Osteocyte (in vitro differentiated cells): ENCODE measurements at places on chromosomes 7 and 10. TPM values are rescaled to one million over a fixed set of nuclear protein-coding genes. Genes with fewer than 3 reads are reported as not detected.
A peak's percentile ranks its signal among the peaks of the same experiment; 100 is the strongest.

GRCh38 chr10:102678068-102678400 is 33.8 kb downstream of the TRIM8 start:
- DNase-seq: no peak
- no peaks in the 10 kb centered on the region for H3K27me3 ChIP-seq
- H3K4me3 ChIP-seq: no peak overlapping the region

DNA sequence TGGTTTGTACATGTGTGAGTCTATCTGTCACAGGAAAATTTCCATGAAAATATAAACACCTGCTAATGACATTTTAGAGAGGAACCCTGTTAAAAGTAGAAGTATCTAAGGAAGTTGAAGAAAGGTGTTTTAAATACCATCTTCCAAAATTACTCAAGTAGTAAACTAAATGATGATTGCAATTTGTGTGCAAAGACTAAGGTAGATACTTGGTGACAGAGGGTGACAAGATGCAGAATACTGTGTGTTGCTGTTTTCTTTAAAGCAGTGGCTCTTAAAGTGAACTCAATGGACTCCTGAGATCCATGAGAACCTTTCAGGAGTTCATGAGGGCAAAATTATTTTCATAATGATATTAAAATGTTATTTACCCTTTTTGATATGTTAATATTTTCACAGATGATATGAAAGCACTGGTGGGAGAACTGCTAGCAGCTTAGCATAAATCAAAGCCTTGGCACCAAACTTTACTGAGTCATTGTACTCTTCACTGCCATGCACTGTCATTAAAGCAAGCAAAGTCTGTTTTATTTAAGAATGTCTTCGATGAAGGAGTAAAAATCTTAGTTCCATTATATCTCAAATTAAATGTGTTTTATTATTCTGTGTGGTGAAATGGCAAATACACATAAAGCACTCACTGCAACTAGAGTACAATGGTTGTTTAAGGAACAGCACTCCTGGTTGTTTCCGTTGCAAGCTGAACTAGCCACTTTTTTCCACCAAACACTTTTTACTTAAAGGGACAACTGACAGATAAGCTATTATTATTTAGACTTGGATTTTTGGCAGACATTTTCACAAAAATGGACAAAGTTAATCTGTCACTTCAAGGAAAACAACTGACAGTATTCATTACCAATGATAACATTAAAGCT is 133.7 kb downstream of the LRRN3 start:
- no peak for DNase-seq
- no peaks in the 10 kb centered on the region for H3K27me3 ChIP-seq
- H3K36me3 ChIP-seq: peaks cover 1% of the 10 kb centered on the region
- no peak overlapping the region for H3K4me3 ChIP-seq

DNA sequence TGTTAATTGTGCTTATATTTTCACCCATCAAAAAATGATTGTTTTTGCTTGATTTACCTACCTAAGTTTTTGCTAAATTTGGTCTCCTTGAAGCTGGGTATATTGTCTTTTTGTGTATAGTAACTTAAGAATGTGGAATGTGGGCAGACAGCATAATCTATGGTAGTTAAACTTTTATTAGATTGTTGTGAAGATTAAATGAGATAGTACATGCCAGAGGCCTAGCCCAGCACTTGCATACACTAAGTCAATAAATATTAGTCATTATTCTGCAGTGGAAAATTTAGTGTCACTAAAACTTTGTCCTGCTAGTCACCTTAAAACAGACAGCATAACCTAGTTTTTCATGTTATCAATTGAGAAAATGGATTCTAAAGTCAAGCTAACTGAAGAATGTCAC is 19.3 kb upstream of the RPA3 start:
- H3K4me3 ChIP-seq: no peak overlapping the region
- peaks cover 25% of the 10 kb centered on the region for H3K4me1 ChIP-seq
- H3K27me3 ChIP-seq: no peaks in the 10 kb centered on the region
- no peak overlapping the region for H3K27ac ChIP-seq
- H3K36me3 ChIP-seq: no peaks in the 10 kb centered on the region

DNA sequence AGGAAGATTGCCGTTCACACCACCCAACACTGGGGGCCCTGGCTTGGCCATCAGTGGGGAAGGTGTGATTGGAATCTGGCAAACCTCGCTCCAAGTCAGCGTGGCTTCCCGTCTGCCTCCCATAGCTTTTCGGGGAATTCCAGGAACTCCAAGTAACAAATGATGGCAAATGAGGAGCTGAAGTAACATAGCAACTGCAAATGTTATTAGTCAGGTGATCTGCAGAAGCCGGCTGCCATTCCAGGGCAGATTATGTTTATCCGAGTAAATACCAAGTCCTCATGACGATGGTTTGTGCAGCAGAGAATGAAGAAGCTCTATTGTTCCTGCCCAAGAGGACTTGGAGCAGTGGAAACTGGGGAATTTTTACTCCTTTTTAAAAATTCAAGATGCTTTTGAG is 270.5 kb upstream of the PODXL start:
- H3K27me3 ChIP-seq: peaks cover 46% of the 10 kb centered on the region
- no peak for DNase-seq

DNA sequence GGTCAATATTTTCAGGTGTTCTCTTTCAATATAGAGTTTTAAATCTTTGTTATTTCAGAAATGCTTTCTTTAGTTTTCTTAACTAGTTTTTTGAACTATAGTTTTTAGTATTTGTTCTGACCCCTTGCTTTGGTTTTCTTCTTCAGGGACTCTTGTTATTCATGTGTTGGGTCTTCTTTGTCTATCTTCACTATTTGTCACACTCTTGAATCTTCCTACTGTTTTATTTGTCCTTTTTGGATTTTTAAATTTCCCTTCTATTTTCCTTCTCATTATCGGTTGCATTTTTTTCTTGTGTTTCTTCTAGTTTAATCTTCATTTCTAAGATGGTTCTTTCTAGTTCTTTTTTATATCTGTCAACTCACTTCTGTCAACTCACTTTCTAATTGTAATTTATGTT is 37.1 kb upstream of the PRKAG2 start:
- DNase-seq: no peak
- H3K27me3 ChIP-seq: peaks cover 44% of the 10 kb centered on the region
- no peaks in the 10 kb centered on the region for H3K4me1 ChIP-seq
- H3K27ac ChIP-seq: no peak overlapping the region

GRCh38 chr10:30854656-30855055 is 177.0 kb downstream of the ZNF438 start:
- no peaks in the 10 kb centered on the region for H3K27me3 ChIP-seq
- H3K36me3 ChIP-seq: peaks cover 5% of the 10 kb centered on the region
- DNase-seq: no peak
- H3K27ac ChIP-seq: no peak overlapping the region
- H3K4me3 ChIP-seq: no peak overlapping the region

Gene BLNK
- not detected in 2 replicates for total RNA-seq

DNA sequence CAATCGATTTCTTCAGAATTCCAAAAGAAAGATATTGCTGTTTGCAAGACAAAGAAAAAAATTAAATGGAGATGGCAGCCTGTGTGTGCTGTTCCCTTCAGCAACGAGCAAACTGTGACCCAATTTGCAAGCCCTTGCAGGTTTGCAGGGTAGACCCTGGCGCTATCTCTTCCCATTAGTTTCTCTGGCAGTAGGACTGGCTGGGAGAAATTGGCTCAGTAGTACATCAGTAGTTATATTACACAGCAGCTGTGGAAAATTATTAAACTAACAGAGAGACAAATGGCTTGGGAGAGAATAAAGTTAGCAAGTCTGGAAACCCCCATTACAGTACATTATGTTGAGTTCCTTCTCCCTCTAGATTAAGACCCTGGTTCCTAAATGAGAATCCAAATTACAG is 116.4 kb upstream of the ITGB1 start:
- no peaks in the 10 kb centered on the region for H3K36me3 ChIP-seq
- no peak overlapping the region for H3K4me3 ChIP-seq
- DNase-seq: no peak
- no peaks in the 10 kb centered on the region for H3K4me1 ChIP-seq

- no peaks in the 10 kb centered on the region for H3K27me3 ChIP-seq
- no peak for DNase-seq
- no peak overlapping the region for H3K4me3 ChIP-seq
- no peaks in the 10 kb centered on the region for H3K36me3 ChIP-seq
- H3K27ac ChIP-seq: no peak overlapping the region
- peaks cover 5% of the 10 kb centered on the region for H3K4me1 ChIP-seq
These were observed 308.8 kb downstream of the SEMA3D start for GRCh38 chr7:84877943-84878570.

Gene ELOVL3
- total RNA-seq: not detected in 2 replicates

DNA sequence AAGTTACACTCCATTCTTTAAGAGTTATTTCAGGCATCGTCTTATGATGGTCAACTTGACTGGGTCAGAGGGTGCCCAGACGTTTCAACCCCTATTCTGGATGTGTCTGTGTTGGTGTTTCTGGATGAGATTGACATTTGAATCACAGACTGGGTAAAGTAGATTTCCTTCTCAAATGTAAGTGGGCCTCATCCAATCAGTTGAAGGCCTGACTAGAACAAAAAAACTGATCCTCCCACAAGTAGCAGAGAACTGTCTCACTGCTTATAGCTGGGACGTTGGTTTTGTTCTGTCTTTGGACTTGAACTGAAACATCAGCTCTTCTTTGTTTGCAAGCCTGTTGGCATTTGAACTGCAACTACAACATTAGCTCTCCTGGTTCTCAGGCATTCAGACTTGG is 76.3 kb upstream of the LYZL1 start:
- H3K27me3 ChIP-seq: peaks cover 2% of the 10 kb centered on the region
- peaks cover 2% of the 10 kb centered on the region for H3K36me3 ChIP-seq
- no peak for DNase-seq
- no peaks in the 10 kb centered on the region for H3K4me1 ChIP-seq
- H3K4me3 ChIP-seq: no peak overlapping the region
- H3K27ac ChIP-seq: no peak overlapping the region

DNA sequence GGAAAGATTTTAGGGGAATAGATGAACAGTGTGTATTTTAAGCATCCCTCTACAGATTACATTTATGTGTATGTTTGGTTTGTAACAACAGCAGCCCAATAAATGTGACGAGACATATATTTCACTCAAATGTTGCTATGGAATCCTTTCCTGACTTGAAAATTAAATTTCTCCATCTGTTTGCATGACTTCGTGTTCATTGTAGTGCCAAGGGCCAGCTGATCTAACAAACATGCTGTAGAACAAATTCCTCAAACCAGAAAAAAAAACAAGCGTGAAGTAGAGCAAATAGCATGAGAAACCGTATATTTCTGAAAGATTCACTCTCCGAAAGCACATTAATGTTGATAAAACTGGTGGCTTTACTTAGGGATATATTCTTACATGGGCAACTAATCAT is 87.8 kb downstream of the NRCAM start:
- H3K36me3 ChIP-seq: peaks cover 9% of the 10 kb centered on the region
- peak overlapping the region; percentile 80 for H3K27ac ChIP-seq
- no peaks in the 10 kb centered on the region for H3K27me3 ChIP-seq

Gene ANKRD61
- total RNA-seq: not detected in 2 replicates

DNA sequence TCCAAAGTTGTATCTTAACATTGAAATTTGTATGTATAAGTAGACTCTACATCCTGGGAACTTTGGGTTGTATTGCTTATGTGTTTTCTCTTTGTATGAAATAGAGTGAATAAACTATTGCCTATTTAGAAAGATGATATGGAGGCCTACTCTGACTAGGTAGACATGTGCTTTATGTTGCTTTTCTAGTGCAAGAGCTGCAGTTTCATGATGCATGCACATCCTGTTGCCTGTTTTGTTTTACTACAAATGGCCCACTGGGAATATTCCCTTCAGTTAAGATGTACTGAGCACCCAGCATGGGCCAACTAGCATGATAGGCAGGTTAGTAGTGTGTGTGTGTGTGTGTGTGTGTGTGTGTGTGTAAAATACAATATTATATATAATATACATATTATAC is 282.1 kb upstream of the LRGUK start:
- no peak overlapping the region for H3K4me3 ChIP-seq
- peaks cover 1% of the 10 kb centered on the region for H3K36me3 ChIP-seq
- H3K4me1 ChIP-seq: peaks cover 9% of the 10 kb centered on the region
- no peak for DNase-seq
- no peak overlapping the region for H3K27ac ChIP-seq

Gene PRR15
- total RNA-seq: 0.73 and 1.6 TPM in 2 replicates

DNA sequence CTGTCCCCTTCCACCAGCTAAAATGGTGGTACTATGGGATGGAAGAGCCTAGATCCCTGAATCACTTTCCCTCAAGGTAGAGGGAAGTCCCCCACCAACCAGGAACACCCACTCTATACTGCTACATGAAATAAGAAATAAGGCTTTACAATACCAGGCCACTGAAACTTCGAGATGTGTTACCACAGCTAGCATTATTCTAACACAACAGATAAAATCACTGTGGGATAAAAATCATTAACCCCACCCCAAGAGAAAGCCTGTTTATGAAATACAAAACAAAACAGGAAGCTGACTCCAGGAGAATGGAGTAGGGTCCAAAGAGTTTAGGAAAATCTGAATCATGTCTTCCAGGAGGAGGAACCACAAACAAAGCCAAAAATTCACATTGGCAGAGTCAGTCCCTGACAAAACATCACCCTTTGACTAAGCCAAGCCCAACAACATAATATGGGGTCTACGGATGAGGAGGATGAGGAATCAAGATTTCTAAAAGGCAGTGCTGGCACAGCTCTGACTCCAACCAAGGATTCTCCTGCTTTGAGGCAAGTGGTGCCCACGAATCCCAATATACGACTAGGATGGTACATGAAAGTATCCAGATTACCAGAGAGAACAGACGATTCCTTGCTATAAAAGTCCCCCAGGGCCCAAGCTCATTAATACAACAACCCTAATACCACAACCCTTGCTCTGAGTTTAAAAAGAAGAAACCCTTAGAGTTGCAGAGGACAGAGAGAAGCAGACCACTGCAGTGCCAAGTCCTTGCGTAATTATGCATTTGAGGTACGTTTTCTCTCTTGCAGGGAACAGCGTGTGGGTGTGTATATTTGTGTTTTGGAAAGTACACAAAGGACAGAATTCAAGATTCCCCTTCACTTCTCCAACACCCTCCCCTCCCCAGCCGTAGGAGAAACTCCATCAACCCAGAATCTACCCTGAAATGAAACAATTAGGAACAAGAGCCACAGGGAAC is 23.7 kb downstream of the XPNPEP1 start:
- H3K4me3 ChIP-seq: no peak overlapping the region
- peaks cover 69% of the 10 kb centered on the region for H3K4me1 ChIP-seq
- no peak for DNase-seq
- H3K27me3 ChIP-seq: no peaks in the 10 kb centered on the region
- H3K36me3 ChIP-seq: peaks cover 17% of the 10 kb centered on the region
